ENCODE measurements at places on chromosomes 2 and 18.

DNA sequence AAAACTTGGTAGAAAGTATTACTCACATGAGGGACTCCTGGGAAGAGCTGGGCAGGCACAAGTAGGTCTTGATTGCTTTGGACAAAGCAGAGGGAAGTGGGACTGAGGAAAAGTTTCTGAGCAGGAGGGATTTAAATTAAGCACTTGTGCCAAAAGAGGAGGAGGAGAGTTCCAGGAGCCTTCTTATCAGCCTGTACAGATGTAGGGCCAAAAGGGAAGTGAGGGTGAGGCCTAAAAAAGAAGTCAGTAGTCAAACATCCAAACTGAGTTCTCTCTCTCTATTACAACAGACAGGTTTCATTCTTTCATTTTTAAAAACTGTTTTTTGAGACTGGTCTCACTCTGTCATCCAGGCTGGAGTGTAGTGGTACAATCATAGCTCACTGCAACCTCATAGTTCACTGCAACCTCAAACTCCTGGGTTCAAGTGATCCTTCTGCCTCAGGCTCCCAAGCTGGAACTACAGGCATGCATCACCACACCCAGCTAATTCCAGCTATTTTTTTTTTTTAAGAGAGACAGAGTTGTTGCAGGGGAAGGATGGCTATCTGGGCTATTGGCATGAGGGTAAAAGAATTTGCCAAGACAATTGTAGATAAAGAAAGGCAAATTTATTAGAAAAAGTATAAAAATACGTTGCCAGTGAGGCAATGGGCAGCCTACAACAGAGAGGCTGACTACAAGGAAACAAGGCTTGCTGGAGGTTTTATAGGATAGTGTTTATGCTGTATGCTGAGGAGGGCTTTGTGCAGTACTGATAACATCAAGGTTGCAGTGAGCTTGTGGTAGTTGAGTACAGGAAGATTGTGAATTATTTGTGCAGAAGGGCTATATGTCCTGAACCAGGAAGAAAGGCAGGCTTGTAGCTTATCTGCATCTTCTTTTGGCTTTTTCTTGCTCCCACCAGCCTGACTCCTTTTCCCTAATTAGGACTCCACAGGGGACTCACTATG is 29.0 kb downstream of the CFAP210 start:
- DNase-seq: no peak

GRCh38 chr2:37885329-37885993 is 39.6 kb upstream of the RMDN2 start:
- DNase-seq: no peak

DNA sequence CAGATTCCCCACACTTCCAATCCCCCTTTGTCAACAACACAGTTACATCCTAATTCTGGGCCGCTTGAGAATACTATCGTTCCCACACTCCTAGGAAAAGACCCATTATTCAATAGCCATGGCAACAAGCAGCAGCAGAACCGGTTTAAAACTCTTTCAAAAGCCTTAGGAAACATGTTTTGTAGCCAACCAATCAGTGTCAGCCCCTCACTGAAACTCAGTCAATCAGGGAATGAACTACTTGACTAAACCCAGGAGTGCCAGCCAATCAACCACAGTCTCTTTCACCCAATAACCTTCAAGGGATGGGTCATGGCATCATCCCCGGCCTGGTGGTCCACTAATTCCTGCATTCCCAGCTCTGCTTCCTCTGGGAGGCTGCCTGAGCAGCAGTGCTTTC is 204.8 kb upstream of the HS6ST1 start:
- no peak for DNase-seq

GRCh38 chr2:234995332-234996068 is 43.7 kb downstream of the SH3BP4 start:
- DNase-seq: no peak

GRCh38 chr18:25648716-25649260 is 296.8 kb upstream of the ZNF521 start:
- DNase-seq: no peak

DNA sequence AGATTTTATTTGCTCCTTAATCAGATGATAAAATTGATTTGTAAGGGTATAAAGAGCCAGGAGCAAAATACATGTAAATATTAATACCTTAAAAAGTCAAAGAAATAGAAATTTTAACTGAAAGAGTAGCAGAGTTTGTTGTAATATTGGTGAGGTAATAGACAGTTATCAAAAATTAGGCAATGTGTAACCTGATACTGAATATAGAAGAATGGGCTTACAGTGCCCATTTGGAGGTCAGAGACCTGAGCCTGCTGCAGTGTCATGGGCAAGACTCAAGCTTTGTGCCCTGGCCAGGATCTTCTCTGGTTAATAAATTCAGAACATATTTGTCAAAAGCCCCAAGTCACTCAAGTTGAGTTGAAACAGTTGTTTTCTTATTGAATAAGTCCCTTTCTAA is 29.7 kb upstream of the TMEM247 start:
- DNase-seq: no peak

- no peak for DNase-seq
Observed at GRCh38 chr2:169285531-169286235, 76.7 kb downstream of the LRP2 start.

GRCh38 chr18:74722237-74722636 is 124.6 kb downstream of the ZNF407 start:
- DNase-seq: no peak

- DNase-seq: no peak
Observed at GRCh38 chr2:168732100-168732499, 70.3 kb upstream of the NOSTRIN start.

- DNase-seq: no peak
Observed at GRCh38 chr18:63379639-63379962, 12.6 kb upstream of the KDSR start.

DNA sequence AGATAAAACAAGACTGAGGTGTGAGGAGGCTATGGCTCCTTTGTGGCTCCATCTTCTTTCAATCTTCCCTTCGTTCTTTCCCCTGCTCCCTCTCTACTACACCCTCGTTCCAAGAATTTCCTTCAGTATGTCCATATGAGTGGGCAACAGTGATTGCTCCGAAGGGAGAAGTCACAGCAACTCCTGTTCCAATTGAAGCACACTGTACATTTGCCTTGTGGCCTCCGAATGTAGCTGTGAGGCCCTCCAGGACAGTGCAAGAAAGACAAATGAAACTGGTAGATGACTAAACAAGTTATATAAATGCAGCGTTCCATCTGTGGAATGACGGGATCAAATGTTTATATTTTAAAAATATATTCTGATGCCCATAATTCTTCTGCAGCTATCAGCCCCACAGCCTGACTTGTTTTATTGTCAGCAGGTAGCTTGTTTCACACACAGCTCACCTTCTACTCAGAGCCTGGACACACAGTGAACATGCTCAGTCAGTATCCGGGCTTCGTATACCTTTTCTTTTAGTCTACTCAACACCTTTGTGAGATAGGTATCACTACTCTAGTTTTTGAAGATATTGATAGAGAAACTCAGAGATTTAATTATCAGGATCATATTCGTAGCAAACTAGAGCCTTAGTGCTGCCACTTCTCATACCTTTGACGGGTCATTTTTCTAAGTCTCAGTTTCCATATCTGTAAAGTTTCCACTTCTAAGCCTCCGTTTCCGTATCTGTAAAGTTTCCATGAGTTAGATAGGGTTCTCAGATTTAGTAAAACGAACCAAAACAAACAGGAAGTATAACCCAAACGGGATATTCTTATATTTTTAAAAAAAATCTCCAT is 216.7 kb upstream of the STON1 start:
- DNase-seq: no peak

DNA sequence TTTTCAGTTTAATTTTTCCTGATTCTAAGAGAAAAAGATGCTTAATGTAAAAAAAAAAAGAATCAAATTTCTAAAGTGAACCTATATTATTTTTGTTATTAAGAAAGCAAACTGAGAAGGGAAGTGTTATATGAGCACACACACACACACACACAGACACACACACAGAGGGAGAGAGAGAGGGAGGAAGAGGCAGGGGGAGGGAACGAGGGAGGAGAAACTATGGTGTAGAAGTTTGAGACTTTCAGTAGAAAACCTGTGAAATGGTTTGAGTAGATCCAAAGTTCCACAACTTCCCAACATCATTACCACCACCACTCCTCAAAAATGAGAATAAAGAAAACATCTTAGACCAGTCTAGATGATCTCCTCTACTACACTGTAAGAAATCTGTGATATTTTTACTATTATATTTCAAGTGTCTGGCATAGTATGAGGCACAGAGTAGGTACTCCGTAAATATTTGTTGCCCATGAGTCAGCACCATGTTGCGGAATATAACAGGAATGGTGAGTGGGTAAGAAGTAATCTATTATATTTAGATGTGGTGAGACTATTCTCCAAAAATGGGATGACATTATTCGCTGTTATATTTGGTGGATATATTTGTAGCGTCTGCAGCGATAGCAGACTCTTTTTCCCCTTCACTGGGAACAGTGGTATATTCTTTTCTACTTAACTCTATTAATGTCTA is 149.4 kb upstream of the DNMT3A start:
- peak; percentile 7 for DNase-seq

GRCh38 chr18:13610555-13611141 is 115.7 kb downstream of the FAM210A start:
- DNase-seq: no peak

DNA sequence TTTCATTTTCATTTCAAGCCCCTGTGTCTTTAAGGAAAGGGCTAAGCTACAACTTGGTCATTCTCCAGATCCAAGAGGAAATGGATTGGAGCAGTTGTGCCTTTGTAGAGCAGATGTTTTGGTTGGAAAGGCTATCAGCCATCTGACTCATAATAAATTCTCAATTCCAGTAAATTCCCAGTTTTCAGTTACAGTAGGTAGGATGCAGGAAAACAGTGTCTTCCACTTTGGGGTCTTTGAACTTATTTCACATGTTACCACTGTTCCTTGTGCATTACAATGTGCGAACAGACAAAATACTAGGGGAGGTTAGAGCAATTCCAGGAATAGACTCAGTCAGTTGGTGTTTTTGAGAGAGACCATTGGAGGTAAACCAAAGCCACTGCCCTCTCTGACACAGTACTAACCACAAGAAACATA is 211.9 kb downstream of the BABAM2 start:
- peak; percentile 40 for DNase-seq

All from H4 (cell line).